ENCODE measurements at places on chromosomes 2 and 18.

DNA sequence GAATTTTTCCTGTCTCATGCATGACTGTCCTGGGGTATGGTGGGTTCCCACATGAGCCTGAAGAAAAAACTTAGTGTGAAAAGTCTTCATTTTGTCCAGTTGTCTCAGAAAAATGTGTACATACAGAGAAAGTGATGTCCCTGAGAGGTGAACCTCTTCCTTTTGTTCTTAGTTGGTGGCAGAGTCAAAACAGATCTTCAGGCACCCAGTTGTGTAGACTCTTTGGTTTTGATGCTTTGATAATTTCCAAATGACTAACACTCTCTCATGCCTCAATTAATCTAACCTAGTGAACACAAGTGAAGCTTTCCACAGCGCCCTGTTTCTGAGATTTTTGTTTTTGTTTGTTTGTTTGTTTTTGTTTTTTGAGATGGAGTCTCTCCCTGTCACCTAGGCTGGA, 273.5 kb downstream of the PIK3C3 start:
- no peak for DNase-seq

GRCh38 chr18:65704046-65704445, 46.8 kb upstream of the CDH7 start:
- DNase-seq: no peak

- DNase-seq: peak; percentile 37
These were observed 3.2 kb downstream of the UBE2E3 start for GRCh38 chr2:180983468-180984242.

GRCh38 chr18:13563390-13563805, 163.0 kb downstream of the FAM210A start:
- no peak for DNase-seq

GRCh38 chr2:142241016-142241415, 110.2 kb upstream of the LRP1B start:
- DNase-seq: no peak

GRCh38 chr2:174659069-174659900, 61.7 kb upstream of the WIPF1 start:
- DNase-seq: no peak

- no peak for DNase-seq
These were observed 29.4 kb downstream of the PDCL3 start for GRCh38 chr2:100592226-100592625.

- DNase-seq: no peak
These were observed 291.9 kb downstream of the PHLPP1 start for GRCh38 chr18:63007231-63007630.

- DNase-seq: no peak
These were observed 396.2 kb downstream of the ZNF516 start for GRCh38 chr18:76098674-76099411.

- no peak for DNase-seq
These were observed 86.8 kb downstream of the SPRED2 start for GRCh38 chr2:65345631-65346030.

GRCh38 chr2:204665207-204665606, 119.9 kb downstream of the PARD3B start:
- no peak for DNase-seq

DNA sequence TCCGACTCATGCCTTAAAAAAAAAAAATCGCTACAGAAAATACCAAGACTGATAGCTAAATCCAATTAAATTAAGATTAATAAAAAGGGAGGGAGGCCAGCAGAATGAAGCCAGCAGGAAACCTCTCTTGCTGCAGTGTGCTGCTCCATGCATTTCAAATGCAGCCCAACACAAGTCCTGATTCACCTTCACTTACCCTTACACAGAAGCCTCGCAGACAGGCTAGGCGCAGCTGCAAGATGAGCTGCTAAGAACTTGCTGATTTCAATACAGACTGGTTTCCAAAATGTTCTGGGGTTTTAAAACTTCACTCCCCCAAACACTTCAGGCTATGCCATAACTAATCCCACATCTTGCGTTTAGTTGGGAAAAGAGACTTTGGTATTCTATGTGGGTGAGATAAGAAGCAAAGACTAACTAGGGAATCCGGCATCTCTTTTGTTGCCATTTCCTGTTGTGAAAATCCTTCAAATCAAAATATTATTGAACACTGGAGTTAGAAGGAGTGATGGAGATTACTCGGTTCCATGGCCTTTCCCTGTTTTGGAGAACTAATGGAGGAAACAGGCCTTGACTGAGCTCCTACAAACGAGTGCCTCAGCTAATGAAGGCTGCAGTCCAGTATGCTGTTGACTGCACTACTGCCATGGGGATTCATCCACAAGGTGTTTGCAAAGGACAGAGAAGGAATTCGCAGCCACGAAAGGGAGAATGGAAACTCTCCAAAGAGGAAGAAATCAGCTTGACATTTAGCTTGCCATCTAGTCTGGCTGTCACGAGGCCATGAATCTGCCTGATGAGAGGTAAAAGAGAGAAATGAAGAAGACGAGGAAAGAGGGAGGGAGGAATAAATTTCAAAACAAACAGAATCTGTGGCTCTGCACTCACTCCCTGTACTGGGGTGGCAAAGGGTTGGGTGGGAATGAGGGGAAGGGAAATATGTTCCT, 67.3 kb downstream of the CLHC1 start:
- DNase-seq: no peak

Data from bone marrow (tissue), 2 donors.